Hematopoietic multipotent progenitor cell treated with erythropoietin and hydrocortisone succinate and interleukin-3 and kit ligand, for 8 days (in vitro differentiated cells): ENCODE measurements at places on chromosomes 7 and 10.
A peak's percentile ranks its signal among the peaks of the same experiment; 100 is the strongest.

- no peak for DNase-seq
Measured at GRCh38 chr7:9022456-9022855, 589.0 kb downstream of the NXPH1 start.

DNA sequence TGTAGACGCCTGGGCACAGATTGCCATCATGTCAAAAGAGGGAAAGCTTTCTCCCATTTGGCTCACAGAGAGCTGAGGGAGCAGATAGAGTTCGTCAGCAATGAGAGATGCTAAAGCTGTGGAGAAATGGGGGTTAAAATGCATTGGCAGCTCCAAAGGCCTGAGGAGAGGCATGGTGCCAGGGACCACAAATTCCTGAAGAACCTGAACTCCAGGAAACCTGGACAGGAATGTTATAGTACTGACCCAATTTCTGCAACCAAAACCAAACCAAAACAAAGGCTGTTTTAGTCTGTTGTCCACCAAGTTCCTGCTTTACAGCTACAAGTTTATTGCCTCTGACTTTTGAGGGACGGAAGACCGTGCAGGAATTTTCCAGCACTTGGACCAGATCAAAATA, 575.7 kb downstream of the REEP3 start:
- no peak for DNase-seq

GRCh38 chr7:83524277-83525075, 124.5 kb downstream of the SEMA3E start:
- no peak for DNase-seq

DNA sequence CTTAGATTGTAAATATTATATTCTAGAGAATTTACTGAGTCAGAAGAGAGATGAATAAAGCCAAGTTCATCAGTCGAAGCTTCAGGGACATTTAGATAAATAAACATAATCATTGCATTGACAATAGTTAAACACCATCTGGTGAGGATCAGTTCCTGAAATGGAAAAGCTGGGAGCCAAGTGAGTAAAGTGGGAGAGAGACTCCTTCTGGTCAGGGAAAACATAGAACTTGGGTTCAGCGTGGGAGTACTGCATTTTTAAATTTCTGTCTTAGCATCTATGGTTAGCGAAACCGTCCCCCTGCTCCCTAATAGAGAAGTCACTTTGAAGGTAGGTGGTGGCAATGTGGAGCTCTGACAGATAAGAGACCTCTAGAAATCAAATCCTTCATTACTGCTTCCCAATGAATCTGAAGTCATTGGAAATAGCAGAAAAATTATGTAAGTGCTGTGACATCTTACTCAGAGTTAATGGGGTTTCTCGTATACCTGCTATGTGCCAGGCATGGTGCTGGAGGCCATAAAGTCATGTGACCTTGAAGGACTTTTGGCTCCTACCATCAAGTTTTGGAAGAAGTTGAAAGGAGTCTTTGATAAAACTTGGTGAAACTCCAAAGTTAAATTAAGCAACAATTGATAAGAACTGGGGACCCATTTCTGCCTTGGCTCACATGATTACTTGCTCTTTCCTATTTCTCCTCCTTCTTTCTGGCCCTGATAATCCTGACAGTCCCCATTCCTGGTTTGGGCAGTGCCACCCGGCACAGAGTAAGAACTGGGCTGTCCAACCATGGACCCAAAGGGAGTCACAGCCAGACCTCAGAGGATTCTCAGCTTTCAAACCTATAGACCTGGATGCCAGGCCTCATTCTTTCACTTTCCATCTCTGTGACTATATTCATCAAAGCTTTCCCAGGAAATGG, 211.2 kb downstream of the C7orf25 start:
- no peak for DNase-seq

DNA sequence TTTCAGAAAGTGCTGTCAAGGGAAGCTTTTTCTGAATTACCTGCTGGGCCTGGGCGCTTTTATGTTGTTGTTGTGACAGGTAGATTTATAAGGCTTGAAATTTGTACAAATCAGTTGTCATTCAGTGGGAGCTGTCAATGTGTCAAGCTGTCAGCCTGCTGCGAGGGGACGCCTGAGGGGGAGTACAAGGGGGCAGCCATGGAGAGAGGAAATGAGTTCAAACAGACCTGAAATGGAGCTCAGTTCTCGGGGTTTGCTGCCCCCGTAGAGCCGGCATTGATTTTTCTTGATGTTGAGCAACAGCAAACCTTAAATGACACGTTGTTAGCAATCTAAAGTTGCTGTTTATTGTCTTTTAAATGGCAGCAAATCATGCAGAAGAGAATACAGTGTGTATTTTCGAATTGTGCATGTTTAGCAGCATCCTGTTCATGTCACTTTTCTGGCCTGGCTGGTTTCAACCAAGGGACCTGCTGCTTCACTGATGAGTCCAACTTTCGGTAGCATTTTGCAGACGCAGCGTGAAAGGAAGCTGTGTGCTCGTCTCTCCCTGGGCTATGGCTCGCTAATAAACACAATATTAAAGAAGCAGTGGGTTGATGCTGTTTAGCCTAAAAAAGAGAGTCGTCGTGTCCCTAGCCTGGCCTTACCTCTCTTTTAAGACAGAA, 166.5 kb downstream of the LRMDA start:
- no peak for DNase-seq

DNA sequence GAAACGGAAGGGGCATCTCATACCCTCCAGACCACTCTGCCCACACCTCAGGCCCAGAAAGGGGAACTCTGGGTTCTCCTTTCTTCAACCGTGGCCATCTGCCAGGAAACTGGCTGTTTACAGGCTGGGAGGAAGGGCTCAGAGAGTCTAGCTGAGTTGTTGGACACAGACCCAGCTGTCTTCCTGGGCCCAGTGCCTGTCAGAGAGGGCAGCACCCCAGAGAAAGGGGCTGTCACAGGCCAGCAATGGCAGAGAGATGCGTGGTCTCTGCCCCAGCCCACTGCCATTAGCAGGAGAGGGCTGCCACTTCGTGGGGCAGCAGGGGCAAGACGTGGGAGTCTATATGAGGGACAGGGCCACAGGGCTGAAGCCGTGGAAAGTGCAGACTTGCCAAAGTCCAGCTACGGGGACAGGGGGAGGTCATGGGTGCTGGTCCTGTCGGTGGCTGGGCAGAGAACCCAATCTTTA, 11.0 kb downstream of the GRID1 start:
- DNase-seq, result peak; percentile 18

DNA sequence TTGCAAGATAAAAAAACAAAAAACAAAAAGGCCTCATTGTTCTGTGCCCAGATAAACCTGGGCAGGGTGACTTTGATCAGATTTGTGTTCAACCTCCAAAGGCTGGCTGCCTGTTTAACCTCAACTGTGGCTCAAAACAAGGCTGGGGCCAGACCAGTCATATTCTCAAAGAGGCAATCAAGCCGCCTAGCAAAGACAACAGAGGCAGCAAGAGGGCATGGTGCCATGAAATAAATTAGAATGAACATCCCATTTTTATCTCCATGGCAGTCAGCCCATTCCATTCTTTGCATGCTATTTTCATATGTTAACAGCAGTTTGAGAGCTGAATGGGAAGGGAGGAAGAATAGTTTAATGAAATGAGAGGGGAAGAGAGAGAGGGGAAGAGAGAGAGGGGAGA, 1150.3 kb downstream of the TYW1 start:
- DNase-seq, result no peak

GRCh38 chr10:113843972-113844485, 9.9 kb downstream of the DCLRE1A start:
- peak; percentile 83 for DNase-seq

DNA sequence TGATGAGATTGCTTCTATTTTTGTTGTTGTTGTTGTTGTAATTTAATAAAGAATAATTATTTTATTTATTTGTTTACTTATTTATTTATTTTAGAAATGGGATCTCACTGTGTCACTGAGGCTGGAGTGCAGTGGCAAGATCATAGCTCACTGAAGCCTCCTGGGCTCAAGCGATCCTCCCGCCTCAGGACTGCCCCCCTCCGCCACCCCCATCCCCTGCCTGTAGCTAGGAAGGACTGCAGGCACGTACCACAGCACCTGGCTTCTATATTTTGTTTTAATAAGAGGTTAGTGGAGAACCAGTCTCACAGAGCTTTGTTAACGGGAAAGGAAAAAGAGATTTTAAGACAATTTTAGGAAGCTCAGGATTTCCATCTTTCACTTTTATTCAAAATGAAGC, 19.5 kb upstream of the SMC3 start:
- no peak for DNase-seq

DNA sequence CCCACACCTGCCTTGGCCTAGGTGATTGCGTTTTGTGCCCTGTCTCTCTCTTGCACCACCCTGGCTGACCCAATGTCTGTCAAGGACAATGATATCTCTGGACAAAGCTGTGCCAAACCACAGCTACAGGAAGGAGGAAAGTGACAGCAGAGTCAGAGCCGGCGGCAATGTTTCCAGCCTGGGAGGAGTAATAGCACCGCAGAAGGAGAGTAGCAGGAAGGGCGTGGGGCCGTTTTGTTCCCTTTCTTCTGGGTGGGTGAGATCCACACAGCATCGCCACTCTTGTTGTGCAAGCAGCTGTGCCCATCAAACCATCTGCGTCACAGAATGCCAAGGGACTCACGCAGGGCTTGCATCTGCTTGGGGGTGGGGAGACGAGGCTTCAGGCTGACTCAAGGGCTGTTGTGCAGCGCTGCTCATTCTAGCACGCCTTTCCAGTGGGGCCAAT, 341.6 kb upstream of the AUTS2 start:
- DNase-seq, result no peak

DNA sequence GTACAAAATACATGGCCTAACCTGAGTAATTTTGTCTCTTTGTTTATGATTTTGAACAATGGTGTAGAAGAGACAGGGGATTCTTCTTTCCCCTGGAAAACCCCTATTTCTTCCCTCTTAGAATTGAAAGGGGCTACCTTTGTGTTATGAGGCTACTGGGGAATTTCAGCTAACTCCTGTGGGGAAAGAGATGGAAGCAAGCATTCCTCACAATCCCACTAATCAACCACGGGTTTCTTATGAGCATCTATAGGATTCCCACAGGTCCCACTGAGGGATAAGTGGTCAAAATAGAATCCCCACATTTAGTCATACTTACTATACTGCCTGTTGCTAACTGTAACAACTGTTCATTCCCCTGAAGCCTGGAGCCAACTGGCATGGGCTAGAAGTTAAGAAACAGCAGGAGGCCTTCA, 32.2 kb upstream of the ITGB8 start:
- DNase-seq, result no peak

DNA sequence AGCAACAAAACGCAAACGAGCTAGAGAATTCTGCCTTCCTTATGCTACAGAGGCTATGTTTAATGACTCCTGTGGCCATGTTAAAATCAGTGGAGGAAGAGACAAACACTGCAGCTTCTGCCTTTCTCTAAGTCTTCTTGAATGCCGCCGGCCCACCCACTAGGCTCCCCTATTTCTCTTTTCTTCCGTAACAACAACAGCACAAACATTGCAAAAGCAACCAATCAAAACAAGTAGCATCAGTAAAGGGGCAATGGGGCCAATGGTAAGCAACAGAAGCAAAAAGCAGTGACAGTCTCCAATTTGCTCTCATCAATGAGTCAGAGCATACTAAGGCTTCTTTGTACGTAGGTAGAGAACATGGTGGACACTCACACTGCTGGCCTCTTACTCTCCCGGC, 26.8 kb downstream of the DNAJC1 start:
- DNase-seq, result no peak

DNA sequence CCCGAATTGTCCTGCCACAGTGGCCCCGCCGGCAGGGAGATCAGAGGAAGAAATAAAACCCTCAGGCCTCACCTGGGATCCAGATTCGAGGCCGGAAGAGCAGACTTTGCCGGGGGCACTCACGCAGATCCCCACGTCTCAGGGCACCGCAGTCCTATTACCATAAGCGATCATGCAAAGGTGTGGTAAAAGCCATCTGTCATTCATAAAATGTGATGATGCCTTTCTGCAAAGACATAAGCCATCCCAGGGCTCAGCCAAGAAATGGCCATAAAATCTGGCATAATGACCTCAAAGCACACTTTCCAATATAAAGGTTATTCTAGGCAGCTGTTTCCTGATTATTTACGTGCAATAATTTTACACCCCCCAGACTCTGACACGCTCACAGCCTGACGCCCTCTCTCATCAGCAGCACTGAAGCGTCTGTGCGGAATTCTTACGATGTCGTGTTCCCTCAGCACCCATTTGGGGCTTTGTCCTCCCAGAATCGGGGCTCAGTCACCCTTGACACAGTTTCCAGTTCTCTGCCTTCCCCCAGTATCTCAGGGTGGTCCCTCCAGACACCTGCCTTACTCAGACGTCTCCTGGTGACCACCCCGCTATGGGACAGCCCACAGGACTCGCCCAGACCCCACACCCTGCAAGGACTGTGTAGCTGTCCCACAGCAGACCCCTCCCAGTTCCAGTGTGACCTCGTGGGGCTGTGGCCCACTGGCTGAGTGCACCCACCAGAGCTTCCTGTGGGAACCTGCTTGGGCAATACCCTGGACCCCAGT, 74.3 kb upstream of the FAM20C start:
- no peak for DNase-seq

DNA sequence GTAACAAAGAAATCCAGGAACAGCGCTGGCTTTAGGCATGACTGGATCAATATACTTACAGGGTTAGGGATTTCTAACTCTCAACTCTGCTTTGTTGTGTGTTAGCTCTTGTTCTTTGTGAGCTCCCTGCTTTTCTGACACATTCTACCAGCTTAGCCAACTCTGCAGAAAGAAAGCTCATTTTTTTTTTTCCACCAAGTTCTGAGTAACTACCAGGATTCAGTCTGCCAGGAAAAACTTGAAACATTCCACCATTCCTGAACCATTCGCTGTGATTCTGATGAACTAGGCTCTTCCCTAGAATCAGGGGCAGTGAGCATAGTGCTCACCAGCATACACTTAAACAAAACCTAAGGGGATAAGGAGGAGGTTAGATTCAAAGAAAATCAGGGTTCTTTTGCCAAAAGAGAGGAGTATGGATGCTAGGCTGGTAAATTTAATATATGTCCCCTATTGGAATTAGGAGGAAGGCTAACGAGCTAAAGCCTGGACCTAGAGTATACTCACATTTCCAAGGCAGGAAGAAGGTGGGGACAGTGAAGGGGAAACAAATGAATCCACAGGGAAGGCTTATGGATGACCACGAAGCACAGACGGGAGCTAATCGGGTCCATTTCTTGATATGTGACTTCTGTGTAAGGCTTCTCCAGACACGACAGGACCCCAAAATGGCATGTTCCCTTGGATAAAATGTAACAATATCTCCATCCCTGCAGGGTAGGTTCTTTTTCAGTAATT, 183.4 kb downstream of the PRKG1 start:
- DNase-seq, result no peak
